Natural killer cell (primary cell): ENCODE measurements at places on chromosomes 3 and 15. TPM values are rescaled to one million over a fixed set of nuclear protein-coding genes. Genes with fewer than 3 reads are reported as not detected.
A peak's percentile ranks its signal among the peaks of the same experiment; 100 is the strongest.

DNA sequence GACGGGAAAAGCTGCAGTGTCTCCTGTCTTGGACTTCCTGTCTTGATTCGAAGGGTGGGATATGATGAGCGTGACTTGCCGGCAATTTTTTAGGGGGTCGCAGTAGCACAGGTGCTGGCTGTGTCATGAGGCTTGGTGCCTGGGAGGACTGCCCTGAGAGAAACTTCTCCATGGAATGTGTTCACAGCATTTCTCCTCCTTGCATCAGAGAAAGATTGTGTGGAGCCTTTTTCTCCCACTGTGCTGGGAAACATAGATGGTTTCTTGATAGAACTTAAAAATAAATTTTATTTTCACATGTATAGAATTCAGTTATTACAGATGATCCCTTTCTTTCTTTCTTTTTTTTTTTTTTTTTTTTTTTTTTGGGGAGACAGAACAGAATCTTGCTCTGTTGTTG is 121.4 kb downstream of the KLHL25 start:
- H3K4me1 ChIP-seq = peaks cover 6% of the 10 kb centered on the region
- H3K27me3 ChIP-seq = no peaks in the 10 kb centered on the region
- H3K4me3 ChIP-seq = no peak overlapping the region
- H3K36me3 ChIP-seq = peaks cover 70% of the 10 kb centered on the region

GRCh38 chr15:77589839-77590238 is 42.9 kb downstream of the LINGO1 start:
- no peaks in the 10 kb centered on the region for H3K4me1 ChIP-seq
- H3K27ac ChIP-seq = no peak overlapping the region
- no peak for DNase-seq
- H3K27me3 ChIP-seq = no peaks in the 10 kb centered on the region
- H3K36me3 ChIP-seq = no peaks in the 10 kb centered on the region

DNA sequence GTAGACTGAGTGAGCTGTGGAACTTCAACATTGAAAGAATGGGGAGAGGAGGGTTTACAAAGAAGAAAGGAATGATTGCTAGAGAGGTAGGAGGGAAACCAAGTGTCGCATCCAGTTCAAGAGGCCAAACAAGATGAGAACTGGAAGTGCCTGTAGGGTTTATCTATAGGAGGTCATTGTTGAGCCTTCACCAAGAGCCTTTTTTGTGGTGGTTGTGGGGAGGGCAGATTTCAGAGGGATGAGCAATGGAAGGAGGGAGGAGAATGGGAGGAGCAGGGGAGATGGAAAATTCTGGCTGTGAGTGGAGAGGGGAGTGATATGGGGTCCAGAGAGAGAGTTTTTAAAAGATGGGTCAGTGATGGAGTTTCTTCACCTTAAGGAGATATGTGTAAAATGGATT is 8.5 kb downstream of the PDIA5 start:
- no peaks in the 10 kb centered on the region for H3K27me3 ChIP-seq
- no peak overlapping the region for H3K4me3 ChIP-seq
- H3K36me3 ChIP-seq = no peaks in the 10 kb centered on the region

DNA sequence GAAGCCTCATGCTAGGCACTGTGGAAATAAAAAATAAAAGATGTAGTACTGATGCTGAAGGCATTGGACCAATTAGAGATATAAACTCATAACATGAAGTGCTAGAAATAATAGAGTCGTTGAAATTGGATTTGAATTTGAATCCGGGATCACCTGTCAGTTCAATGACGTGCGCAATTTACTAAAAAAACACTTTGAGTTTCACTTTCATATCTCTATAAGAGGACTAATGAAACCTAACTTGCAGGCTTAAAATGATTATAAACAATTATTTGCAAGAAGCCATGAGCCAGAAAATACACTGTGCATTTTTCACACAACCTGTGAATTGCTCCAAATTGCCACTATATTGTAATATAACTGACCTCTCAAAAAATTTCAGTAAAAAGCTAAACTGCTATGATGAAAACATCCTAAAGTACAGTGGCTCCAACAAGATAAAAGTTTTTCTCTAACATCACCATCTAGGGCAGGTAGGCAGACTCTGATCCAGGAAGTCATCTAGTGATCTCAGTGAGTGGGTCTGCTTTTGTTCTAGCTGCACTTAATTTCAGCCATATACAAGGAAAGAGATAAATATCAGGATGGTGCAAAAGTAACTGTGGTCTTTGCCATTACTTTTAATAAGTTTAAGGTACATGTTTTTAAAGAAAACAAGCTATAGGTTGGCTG is 440.2 kb downstream of the CNTN6 start:
- no peaks in the 10 kb centered on the region for H3K27me3 ChIP-seq
- no peak overlapping the region for H3K27ac ChIP-seq
- no peaks in the 10 kb centered on the region for H3K36me3 ChIP-seq
- no peaks in the 10 kb centered on the region for H3K4me1 ChIP-seq
- no peak overlapping the region for H3K4me3 ChIP-seq

DNA sequence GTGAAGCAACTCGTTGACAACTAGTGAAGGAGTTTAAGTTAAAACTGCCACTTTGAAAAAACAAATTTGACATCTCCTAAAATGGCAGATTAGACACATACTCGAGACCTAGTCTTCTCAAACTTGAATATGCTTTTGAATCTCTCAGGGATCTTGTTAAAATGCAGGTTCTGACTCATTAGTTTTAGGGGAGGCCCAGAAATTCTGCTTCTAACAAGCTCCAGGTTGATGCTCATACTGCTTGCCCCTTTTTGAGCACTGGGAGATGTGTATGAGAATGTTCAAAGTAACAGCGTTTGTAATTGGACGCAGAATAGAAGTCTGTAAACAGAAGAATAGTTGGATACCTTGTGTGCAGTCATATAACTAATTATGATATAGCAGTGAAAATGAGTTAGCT is 1.6 kb downstream of the C3orf38 start:
- H3K36me3 ChIP-seq = peaks cover 27% of the 10 kb centered on the region
- no peak overlapping the region for H3K4me3 ChIP-seq
- no peak overlapping the region for H3K27ac ChIP-seq

DNA sequence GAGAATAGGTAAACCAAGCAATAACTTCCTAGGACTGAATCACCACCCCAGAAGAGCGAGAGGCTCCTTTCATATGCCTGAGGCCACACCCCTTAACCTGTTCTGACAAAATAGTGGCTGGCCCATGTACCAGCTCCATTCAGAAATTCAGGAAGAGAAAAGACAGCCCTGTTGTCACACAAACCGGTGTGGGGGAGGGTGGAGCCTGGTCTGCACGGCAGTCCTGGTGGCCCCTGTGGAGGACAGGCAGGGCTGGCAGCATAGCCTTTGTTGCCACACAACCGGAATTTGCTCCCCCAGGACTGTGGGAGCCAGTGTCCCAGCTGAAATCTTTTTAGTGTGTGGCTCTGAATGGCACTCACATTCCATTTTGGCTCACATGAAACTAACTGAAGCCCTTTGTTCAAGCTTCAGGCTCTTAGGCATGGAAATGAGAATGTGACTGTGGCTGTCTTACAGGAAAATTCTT is 23.8 kb downstream of the RLBP1 start:
- no peak overlapping the region for H3K27ac ChIP-seq
- no peaks in the 10 kb centered on the region for H3K27me3 ChIP-seq
- H3K4me3 ChIP-seq = no peak overlapping the region
- no peak for DNase-seq
- no peaks in the 10 kb centered on the region for H3K4me1 ChIP-seq
- H3K36me3 ChIP-seq = peaks cover 54% of the 10 kb centered on the region

DNA sequence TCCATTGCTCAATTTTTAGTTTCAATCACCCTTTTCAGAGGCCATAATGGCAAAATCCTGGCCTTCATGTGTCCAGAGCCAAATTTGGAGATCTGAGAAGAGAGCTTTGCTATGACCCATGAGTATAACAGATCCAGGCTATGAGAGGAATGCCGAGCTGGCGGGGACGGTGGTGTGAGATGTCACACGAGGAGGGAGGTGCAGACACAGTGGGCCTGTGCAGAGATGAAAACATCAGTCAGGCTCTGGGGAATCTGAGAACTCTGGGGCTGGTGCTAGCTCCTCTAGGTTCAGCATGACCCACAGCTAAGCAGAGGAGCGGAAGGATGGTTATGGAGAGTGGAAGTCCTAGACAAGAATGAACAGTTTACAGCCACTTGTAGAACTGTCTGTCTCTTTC is 398.3 kb upstream of the ATP10A start:
- H3K36me3 ChIP-seq = no peaks in the 10 kb centered on the region
- no peak for DNase-seq
- no peaks in the 10 kb centered on the region for H3K27me3 ChIP-seq
- H3K4me1 ChIP-seq = no peaks in the 10 kb centered on the region
- no peak overlapping the region for H3K4me3 ChIP-seq
- no peak overlapping the region for H3K27ac ChIP-seq

LRIG1 gene
- 10.6 TPM for total RNA-seq

- no peaks in the 10 kb centered on the region for H3K27me3 ChIP-seq
- DNase-seq = no peak
- no peak overlapping the region for H3K4me3 ChIP-seq
- peak overlapping the region; percentile 21 for H3K27ac ChIP-seq
- peaks cover 58% of the 10 kb centered on the region for H3K36me3 ChIP-seq
These were observed 68.7 kb downstream of the AAGAB start for GRCh38 chr15:67185621-67186225.

DNA sequence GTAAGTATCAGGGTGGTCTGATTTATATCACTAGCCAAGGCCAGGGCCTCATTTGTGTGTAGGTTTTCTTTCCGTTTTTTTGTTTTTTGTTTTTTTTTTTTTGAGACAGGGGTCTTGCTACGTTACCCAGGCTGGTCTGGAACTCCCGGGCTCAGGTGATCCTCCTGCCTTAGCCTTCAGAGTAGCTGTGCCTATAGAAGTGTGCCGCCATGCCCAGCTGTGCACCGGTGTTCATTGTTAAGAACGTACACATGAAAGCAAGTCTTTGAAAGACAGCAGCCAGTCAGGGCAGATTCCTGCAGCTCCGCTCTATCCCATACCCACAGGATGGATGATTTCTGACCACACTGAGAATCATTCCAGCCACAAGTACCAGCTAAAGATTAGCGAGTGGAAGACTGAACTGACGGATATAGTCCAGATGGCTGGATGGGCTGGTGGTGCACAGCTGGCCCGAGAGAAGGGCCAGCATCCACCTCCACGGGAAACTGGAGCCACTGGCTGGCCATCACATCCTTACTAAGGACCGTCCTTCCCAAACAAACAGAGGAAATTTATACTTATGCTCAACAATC is 95.4 kb downstream of the PCSK6 start:
- H3K4me1 ChIP-seq = peaks cover 33% of the 10 kb centered on the region
- no peaks in the 10 kb centered on the region for H3K36me3 ChIP-seq
- no peak for DNase-seq
- H3K27me3 ChIP-seq = peaks cover 2% of the 10 kb centered on the region

DNA sequence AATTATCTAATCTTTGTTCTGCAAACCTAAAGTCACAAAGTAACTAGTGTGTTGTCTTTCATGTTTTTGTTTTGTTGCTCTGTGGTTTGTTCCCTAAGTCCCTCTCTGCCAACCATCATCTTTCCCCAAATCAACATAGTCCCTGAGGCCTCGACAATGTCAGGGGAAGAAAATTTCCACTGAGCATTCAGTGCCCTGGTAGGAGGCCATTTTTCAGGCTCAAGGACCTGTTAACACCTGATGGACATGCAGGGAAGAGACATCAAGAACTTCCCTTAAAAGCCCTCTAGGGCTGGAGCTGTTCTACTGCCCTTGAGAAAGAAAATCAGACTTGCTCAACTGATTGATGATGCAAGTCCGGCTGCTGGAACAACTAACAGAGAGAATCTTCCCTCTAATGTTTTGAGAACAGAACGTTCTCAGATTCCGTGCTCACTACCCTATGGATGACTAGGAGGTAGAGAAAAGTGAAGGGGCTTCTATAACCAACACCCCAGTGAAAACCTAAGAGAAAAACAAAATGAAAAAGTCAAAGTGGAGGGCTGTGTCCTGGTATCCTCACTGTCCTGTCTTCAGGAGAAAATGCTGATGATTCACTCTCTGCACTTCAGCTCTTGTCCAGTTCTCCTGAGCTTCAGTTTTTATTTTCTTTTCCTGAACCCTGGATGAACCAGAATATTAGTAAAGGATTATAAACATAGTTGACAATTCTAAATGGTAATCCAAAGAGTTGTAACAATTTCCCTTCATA is 373.1 kb downstream of the FOXP1 start:
- DNase-seq = no peak
- no peaks in the 10 kb centered on the region for H3K27me3 ChIP-seq
- H3K4me3 ChIP-seq = no peak overlapping the region
- no peaks in the 10 kb centered on the region for H3K36me3 ChIP-seq
- H3K4me1 ChIP-seq = no peaks in the 10 kb centered on the region
- no peak overlapping the region for H3K27ac ChIP-seq

GRCh38 chr3:24450160-24450907 is 44.3 kb downstream of the THRB start:
- H3K4me1 ChIP-seq = no peaks in the 10 kb centered on the region
- no peaks in the 10 kb centered on the region for H3K27me3 ChIP-seq
- no peak overlapping the region for H3K27ac ChIP-seq
- DNase-seq = no peak
- no peak overlapping the region for H3K4me3 ChIP-seq

GABRA5 gene
- total RNA-seq = not detected

DNA sequence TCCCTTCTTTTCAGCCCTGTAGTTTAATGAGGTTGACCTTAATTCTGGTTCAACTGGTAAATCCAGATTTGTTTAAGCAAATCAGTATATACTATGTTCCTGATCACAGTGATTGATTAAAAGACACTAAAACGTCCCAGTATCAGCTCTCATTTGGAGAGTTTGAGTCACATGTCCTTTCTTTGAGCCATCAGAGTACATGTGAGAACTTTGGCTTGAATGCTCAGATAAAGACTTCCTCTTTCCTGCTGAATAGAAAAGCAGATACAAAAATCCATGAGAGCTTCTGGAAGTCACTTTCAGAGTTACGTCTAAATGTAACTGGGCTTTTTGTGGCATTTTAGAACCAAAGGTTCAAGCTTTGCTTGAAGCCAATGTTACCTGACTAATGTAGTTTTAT is 341.8 kb upstream of the SATB1 start:
- no peaks in the 10 kb centered on the region for H3K36me3 ChIP-seq
- H3K27me3 ChIP-seq = no peaks in the 10 kb centered on the region
- DNase-seq = no peak
- H3K4me1 ChIP-seq = no peaks in the 10 kb centered on the region
- H3K27ac ChIP-seq = no peak overlapping the region
- no peak overlapping the region for H3K4me3 ChIP-seq

DNA sequence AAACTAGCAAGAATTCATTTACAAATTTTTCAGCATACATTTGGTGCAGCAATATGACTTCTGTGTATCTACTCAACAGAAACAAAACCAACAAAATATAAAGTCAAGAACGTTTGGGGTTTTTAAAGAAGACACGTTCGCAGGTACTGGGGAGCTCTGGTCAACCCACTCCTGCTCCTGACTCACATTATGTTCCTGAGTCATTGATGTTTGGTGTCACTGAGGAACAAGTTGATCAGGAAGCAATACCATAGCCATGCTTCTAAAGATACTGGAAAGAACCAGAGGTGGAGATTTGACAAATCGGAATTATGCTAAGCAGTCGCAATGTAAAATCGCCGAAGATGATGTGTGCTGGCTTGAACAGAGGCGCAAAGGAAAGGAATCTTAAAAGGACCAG is 22.0 kb downstream of the SLC4A7 start:
- no peaks in the 10 kb centered on the region for H3K4me1 ChIP-seq
- no peak overlapping the region for H3K27ac ChIP-seq
- DNase-seq = no peak
- H3K36me3 ChIP-seq = no peaks in the 10 kb centered on the region
- H3K27me3 ChIP-seq = no peaks in the 10 kb centered on the region
- no peak overlapping the region for H3K4me3 ChIP-seq
